ENCODE measurements at places on chromosomes 13 and 19.
A peak's percentile ranks its signal among the peaks of the same experiment; 100 is the strongest.

GRCh38 chr13:100941377-100942368 lies 267.1 kb upstream of the TMTC4 start:
- H3K27me3 ChIP-seq: peaks cover 3% of the 10 kb centered on the region
- DNase-seq: no peak
- no peak overlapping the region for H3K4me3 ChIP-seq
- H3K27ac ChIP-seq: no peak overlapping the region
- H3K4me1 ChIP-seq: no peaks in the 10 kb centered on the region

- no peaks in the 10 kb centered on the region for H3K27me3 ChIP-seq
- H3K4me1 ChIP-seq: no peaks in the 10 kb centered on the region
- no peaks in the 10 kb centered on the region for H3K36me3 ChIP-seq
- H3K4me3 ChIP-seq: no peak overlapping the region
- H3K27ac ChIP-seq: peak overlapping the region; percentile 14
- no peak for DNase-seq
Measured at GRCh38 chr13:56528040-56528790, 612.5 kb upstream of the PRR20A start.

DNA sequence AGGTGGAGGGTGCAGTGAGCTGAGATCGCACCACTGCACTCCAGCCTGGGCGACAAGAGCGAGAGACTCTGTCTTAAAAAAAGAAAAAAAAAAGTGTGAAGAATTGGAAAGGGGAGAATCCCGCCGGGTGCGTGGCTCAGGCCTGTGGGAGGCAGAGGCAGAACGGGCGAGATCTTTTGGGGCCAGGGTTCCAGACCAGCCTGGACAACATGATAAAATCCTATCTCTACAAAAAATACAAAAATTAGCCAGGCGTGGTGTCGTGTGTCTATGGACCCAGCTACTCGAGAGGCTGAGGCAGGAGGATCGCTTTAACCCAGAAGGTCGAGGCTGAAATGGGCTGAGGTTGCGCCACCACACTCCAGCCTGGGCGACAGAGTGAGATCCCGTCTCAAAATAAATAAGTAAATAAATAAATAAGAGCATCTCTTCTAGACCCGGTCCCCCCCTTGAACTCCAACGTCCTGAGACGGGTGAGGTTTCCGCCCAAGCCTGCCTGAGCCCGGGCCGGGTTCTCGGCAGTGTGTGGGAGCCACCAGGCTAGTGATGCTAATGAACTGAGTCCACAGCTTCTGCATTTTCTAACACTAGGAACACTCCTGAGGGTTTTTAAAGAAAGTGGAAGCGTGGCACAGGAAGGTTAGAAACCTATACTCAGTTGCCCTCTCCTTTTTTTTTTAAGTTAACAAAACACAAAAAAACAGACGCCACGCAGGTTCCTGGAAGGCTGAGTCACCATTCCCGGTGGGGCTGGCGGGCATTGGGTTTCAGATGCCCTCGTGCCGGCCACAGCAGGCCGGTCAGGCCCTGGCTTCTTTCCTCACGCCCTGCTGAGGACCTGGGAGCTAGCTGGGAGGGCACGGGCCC lies 22.0 kb downstream of the GPX4 start:
- no peak overlapping the region for H3K4me3 ChIP-seq
- no peak overlapping the region for H3K27ac ChIP-seq
- H3K36me3 ChIP-seq: peaks cover 15% of the 10 kb centered on the region
- no peak for DNase-seq

GRCh38 chr19:38528213-38528755 lies 89.5 kb downstream of the MAP4K1 start:
- no peak overlapping the region for H3K4me3 ChIP-seq
- no peak overlapping the region for H3K27ac ChIP-seq
- peaks cover 10% of the 10 kb centered on the region for H3K27me3 ChIP-seq
- H3K36me3 ChIP-seq: no peaks in the 10 kb centered on the region

DNA sequence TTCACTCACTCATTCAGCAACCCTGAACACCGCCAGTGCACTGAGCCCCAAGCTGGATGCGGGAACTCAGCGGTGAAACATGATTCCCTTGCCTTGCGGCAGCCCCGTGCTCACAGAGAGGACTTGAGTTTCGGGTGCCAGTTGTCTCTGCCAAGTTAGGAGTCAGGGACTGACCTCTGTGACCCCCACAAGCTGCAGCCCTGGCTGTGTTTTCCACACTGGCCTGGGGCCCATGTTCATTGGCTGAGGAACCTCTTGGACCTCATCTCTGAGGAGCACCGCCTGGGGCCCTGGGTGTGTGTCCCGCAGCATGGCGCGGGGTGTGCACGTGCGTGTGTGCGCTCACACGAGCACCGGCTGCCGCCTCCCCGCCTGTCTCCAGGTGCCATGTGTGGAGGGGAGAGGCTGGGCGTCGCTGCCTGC lies 31.0 kb downstream of the CAPN12 start:
- H3K36me3 ChIP-seq: peaks cover 11% of the 10 kb centered on the region
- H3K27me3 ChIP-seq: no peaks in the 10 kb centered on the region
- H3K4me3 ChIP-seq: no peak overlapping the region
- no peaks in the 10 kb centered on the region for H3K4me1 ChIP-seq
- no peak for DNase-seq
- H3K27ac ChIP-seq: no peak overlapping the region

GRCh38 chr19:14091081-14091812 lies 696 bp upstream of the SAMD1 start:
- no peaks in the 10 kb centered on the region for H3K27me3 ChIP-seq
- peak; percentile 70 for DNase-seq
- H3K36me3 ChIP-seq: peaks cover 22% of the 10 kb centered on the region
- H3K4me3 ChIP-seq: peak overlapping the region; percentile 97
- peak overlapping the region; percentile 99 for H3K27ac ChIP-seq

DNA sequence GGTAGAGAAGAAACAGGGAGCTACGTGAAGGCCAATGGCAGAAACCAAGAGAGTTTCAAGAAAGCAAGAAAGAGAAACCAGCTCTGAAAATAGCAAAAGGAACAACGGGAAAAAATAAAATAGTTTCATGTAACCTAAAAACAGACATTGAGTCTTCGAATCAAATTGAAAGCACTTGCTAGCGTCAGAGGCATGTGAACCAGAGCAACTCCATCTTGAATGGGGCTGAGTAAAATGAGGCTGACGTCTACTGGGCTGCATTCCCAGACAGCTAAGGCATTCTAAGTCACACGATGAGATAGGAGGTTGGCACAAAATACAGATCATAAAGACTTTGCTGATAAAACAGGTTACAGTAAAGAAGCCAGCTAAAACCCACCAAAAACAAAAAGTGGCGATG lies 7.3 kb upstream of the PMIS2 start:
- no peaks in the 10 kb centered on the region for H3K36me3 ChIP-seq
- peaks cover 3% of the 10 kb centered on the region for H3K27me3 ChIP-seq
- no peak for DNase-seq
- H3K27ac ChIP-seq: no peak overlapping the region
- H3K4me1 ChIP-seq: no peaks in the 10 kb centered on the region

DNA sequence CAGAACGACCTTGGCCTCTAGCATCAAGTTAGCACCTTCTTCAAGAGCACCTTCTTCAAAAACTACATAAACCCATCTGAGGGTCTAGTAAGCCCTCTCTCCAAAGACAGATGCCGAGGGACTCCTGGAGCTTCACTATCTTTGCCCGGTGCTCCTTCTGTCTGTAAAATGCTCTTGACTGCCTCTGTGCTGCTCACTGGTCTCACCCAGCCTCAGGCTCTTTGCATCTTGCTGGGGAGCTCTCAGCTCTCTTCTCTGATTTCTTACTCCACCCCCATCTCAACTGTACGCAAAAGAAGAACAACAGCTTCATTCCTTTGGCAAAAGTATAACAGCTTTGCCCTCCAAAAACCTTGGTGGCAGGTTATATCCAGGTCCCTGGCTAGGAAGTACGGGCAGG lies 404.2 kb downstream of the KLF12 start:
- H3K27me3 ChIP-seq: no peaks in the 10 kb centered on the region
- H3K36me3 ChIP-seq: no peaks in the 10 kb centered on the region
- no peak overlapping the region for H3K27ac ChIP-seq
- H3K4me3 ChIP-seq: no peak overlapping the region

DNA sequence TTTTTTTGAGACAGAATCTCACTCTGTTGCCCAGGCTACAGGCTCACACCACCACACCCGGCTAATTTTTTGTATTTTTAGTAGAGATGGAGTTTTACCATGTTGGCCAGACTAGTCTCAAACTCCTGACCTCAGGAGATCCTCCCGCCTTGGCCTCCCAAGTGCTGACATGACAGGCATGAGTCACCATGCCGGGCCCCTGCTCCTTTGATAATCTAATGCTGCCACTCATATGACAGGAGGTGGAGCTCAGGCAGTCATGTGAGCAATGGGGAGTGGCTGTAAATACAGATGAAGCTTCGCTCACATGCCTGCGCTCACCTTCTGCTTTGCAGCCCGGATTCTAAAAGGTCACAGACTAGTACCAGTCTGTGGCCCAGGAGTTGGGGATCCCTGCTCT lies 25.1 kb downstream of the ARHGEF18 start:
- peaks cover 2% of the 10 kb centered on the region for H3K36me3 ChIP-seq
- H3K27me3 ChIP-seq: peaks cover under 1% of the 10 kb centered on the region
- peaks cover 6% of the 10 kb centered on the region for H3K4me1 ChIP-seq
- H3K27ac ChIP-seq: no peak overlapping the region

GRCh38 chr19:55640577-55641425 lies at the start of gene ZNF580:
TSS of gene ZNF580 (plus strand) at chr19:55641002. CDS start at chr19:55642509, 1,507 bp downstream.
- peak within 1 kb of the TSS; percentile 96 for H3K27ac ChIP-seq
- no peaks in the 10 kb centered on the region for H3K27me3 ChIP-seq
- H3K4me1 ChIP-seq: peaks cover 47% of the 10 kb centered on the region
- H3K4me3 ChIP-seq: peak within 1 kb of the TSS; percentile 81
- no peak for DNase-seq
- H3K36me3 ChIP-seq: peaks cover 7% of the 10 kb centered on the region

GRCh38 chr13:104532132-104532531 lies 1465.9 kb upstream of the SLC10A2 start:
- DNase-seq: no peak
- H3K27ac ChIP-seq: no peak overlapping the region
- H3K27me3 ChIP-seq: no peaks in the 10 kb centered on the region
- H3K4me1 ChIP-seq: peaks cover 17% of the 10 kb centered on the region

GRCh38 chr19:40217027-40217810 lies 965 bp downstream of the TTC9B start:
- H3K4me3 ChIP-seq: no peak overlapping the region
- peaks cover 61% of the 10 kb centered on the region for H3K27me3 ChIP-seq
- H3K4me1 ChIP-seq: peaks cover 6% of the 10 kb centered on the region
- peaks cover 10% of the 10 kb centered on the region for H3K36me3 ChIP-seq

DNA sequence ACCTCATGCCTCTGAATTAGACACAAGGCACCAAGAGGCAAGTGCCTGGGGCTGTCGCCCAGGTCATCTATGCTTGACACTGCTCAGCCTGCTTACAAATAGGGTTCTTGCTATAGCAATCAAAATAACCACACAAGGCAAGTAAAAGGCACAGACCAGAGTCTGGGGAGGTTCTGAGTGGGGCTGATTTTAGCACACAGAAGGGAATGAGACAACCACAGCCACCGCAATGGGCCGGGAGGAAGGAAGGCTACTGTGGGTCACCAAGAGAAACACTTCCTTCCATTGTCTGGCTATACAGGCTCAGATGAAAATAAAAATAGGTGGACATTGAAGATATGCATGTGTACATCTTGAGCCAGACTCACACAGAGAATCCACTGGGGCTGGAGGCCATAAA lies 159.1 kb downstream of the DLEU7 start:
- no peaks in the 10 kb centered on the region for H3K27me3 ChIP-seq
- DNase-seq: no peak
- no peak overlapping the region for H3K27ac ChIP-seq
- H3K4me3 ChIP-seq: no peak overlapping the region
- H3K36me3 ChIP-seq: no peaks in the 10 kb centered on the region
- peaks cover 6% of the 10 kb centered on the region for H3K4me1 ChIP-seq

DNA sequence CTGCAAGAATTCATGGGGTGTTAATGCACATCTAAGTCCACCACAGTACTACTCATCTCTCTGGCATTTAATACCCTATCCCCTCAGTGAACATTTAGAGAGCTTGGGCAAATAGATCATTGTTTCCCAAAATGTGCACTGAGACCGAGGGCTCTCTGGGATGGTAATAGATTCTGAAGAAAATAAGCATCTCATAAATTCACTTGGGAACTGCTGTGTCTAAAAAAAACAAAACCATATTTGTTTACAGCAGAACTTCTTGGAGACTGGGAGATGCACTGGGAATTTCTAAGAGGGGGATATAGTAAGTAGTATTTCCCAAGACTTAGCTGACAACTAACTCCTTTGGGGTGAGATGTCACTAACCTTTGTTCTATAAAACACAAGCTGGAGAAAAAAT lies 58.4 kb downstream of the ENOX1 start:
- no peak for DNase-seq
- no peaks in the 10 kb centered on the region for H3K36me3 ChIP-seq
- H3K27me3 ChIP-seq: peaks cover 35% of the 10 kb centered on the region
- H3K4me1 ChIP-seq: peaks cover 14% of the 10 kb centered on the region

DNA sequence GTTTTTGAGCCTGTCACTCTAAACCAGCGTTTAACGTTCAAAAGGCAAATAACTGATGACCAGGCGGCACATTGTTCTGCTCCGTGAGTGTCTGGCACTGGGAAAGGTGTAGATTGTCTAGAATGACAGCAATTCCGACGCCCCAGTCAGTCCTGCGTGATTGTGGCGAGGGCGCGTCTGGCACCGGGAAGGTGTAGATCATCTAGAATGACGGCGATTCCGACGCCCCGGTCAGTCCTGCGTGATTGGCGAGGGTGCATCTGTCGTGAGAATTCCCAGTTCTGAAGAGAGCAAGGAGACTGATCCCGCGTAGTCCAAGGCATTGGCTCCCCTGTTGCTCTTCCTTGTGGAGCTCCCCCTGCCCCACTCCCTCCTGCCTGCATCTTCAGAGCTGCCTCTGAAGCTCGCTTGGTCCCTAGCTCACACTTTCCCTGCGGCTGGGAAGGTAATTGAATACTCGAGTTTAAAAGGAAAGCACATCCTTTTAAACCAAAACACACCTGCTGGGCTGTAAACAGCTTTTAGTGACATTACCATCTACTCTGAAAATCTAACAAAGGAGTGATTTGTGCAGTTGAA lies 26.1 kb upstream of the NDUFS7 start:
- DNase-seq: no peak
- H3K27me3 ChIP-seq: no peaks in the 10 kb centered on the region
- H3K4me1 ChIP-seq: peaks cover 40% of the 10 kb centered on the region
- no peak overlapping the region for H3K27ac ChIP-seq
- H3K36me3 ChIP-seq: peaks cover 32% of the 10 kb centered on the region

DNA sequence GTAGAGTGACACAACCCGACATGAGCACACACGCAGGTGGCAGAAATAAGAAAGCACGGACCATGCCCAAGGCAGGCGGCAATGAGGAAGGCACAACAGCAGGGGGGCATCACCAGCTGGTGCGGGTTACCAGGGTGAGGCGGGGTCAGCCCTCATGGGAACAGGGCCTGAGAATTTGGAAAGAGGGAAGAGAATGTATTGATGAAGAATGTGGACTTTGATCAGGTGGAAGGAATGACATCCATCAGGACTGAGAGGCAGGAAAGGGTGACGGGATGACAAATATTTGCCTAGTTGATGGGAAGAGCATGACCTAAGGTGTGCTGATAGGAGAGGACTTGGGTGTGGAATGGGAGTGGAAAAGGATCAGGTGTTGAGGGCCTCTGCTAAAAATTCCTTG lies 177.5 kb downstream of the ABCC4 start:
- H3K4me3 ChIP-seq: no peak overlapping the region
- peaks cover 2% of the 10 kb centered on the region for H3K36me3 ChIP-seq
- no peaks in the 10 kb centered on the region for H3K4me1 ChIP-seq
- H3K27ac ChIP-seq: no peak overlapping the region

- H3K27me3 ChIP-seq: peaks cover 46% of the 10 kb centered on the region
- peaks cover 9% of the 10 kb centered on the region for H3K4me1 ChIP-seq
- peaks cover 4% of the 10 kb centered on the region for H3K36me3 ChIP-seq
- no peak overlapping the region for H3K27ac ChIP-seq
Measured at GRCh38 chr13:98751367-98751782, 1.1 kb downstream of the SLC15A1 start.

- peaks cover 17% of the 10 kb centered on the region for H3K36me3 ChIP-seq
- no peak for DNase-seq
- peak overlapping the region; percentile 72 for H3K4me3 ChIP-seq
- peak overlapping the region; percentile 58 for H3K27ac ChIP-seq
- H3K4me1 ChIP-seq: peaks cover 15% of the 10 kb centered on the region
Measured at GRCh38 chr13:108213946-108214345, 1.4 kb downstream of the LIG4 start.
